ENCODE measurements at places on chromosomes 5 and 9. TPM values are rescaled to one million over a fixed set of nuclear protein-coding genes. Genes with fewer than 3 reads are reported as not detected.

- DNase-seq: peak; percentile 93
These were observed 209.3 kb downstream of the ROR2 start for GRCh38 chr9:91740701-91741100.

Gene DDX4
- total RNA-seq: not detected

DNA sequence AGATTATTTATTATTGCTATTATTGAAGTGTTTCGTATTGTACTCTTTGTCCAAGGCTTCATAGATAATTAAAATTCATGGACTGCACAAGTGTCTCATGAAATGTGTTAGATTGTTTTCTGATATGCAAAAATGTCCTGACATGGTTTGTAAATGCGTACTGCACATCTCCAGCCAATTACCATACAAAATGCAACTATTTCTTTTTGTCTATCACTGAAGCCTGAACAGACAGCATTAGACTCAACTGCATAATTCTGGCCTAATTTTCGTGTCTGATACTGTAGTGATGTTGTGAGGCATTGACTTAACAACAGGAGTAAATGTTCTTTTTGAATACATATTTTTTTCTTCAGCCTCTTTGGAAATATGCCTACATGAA lies 498.2 kb upstream of the CD180 start:
- DNase-seq: no peak

- no peak for DNase-seq
These were observed 67.8 kb upstream of the KLF4 start for GRCh38 chr9:107557236-107557990.

Gene RNF224
- not detected for total RNA-seq

All from sigmoid colon (tissue), 7 donors.